ENCODE measurements at places on chromosomes 6 and 20.

- DNase-seq, result no peak
These were observed 161.0 kb upstream of the PRND start for GRCh38 chr20:4560667-4561066.

DNA sequence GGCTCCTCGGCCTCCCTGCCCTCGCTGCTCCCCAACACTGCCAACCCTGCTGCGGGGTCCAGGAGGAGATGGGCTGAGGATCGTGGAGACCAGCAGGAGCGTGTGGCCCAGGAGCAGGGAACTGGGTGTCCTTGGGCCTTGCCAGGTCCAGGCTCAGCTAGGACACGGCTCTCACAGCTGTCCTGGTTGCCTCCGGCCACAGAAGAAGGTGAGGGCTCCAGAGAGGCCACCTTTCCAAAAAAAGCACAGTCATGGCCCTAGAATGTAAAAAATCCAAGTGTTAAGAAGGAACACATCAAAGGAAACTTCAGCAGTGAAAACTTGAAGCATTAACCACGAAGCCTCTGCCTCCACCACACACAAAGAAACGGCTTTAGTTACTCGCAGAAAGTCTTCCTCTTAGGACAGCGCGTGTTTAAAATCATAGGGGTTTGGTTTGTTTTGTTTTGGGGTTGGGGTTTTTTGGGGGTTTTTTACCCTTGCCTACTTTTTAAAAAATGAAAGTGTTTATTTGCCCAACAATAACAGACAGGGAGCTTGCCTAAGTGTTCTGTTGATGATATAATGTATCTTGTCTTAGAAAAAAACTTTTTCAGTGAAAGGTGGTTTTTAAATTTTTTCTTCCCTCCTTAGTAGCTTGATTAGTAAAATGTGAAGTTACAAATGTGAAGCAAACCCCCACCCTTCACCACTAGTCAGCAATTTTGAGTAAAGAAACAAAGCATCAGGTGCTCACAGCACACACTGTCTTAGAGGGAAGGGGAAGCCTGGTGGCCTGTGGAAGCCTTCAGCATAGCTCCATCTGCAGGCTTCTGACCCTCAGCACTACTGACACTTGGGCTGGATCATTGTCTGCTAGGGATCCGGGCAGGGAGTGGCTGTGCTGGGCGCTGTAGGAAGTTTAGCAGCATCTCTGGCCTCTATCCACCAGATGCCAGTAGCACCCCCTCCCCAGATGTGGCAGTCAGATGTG lies 60.0 kb downstream of the PTPN1 start:
- no peak for DNase-seq

DNA sequence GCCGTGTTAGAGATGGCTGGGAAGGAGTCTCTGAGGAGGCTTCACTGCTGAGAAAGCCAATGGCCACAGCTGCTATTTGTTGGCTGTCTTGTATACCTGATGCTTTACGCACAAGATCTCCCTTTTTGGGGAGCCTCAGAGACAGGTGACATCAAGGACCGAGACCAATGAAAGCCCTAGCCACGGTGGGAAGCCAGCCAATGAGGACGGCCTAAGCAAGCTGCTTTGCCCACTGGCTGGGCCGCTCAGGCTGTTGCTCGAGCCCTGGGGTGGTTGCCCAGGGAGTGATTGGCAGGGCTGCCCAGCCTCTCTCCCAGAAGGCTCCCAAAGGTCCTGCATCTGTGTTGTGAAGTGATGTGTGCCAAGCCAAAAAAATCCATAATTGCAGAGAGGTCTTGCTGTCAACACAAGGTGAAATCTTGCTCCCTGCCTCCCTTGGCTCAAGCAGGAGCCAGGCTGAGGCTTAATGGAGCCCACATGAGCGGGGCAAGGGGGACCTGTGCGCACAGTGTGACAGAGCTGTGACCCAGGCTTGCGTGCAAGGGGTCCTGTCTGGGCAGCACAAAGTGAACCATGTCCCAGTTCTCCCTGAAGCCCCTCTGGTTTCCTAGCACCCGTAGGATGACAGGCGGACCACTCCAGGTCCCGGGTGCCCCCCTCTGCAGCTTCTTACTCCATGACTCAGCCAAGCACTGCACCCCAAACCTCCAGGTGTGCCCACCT lies 4.3 kb downstream of the MMP24OS start:
- DNase-seq, result no peak

DNA sequence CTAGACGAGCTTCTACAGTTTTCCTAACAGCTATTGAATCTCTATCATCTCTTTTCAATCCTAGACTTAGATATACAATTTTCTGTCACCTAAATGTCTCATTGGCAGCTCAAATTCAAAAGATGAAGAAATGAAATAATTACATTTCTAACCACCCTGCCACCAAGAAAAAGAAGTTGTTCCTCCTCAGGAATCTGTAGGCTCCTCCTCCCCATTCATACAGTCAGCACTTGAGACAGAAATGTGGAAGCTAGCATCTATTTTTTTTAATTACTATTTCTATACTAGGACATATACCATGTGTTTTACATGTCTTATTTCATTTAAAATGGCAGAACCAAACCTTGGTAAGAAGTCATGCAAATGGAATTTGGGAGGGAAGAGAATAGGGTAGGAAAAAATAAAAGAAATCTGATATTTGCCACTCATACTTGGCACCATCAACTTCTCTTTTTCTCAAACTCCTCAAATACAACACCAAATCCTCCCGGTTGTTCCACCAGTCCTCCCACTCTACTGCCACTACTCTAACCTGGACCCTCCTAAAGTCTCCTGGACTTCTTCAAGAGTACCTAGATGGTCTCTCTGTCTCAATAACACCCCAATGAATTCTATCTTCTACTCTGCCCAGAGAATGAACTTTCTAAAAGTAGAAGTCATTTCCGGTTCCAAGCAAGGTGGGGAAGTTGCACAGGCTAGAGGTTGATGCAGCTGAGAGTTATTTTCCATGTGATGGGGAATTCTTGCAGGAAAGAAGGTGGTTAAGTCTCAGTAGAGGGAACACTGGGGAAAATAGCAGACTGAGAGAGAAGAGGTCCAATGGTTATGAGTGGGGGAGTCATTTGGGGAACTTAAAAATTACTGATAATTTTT lies 54.1 kb downstream of the ATXN1 start:
- DNase-seq, result no peak

DNA sequence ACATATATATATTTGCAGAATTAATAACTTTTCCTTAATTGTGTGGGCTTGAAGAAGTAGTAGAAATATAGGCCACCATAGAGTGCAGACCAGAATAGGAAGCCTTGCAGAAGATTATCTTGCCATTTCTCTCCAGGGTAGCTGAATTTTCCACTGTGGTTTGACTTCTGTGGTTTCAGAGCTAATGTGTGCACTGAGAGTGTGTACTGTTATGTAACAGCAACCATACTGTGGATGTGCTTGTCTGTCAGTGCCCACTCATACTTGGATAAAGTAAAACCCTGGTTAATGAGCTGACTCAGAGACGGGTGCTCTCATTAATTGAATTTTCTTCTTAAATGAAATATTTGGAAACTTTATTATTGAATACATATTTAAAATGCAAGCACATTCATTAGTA lies 57.2 kb downstream of the CEP43 start:
- no peak for DNase-seq

- DNase-seq, result no peak
These were observed 48.1 kb upstream of the HLA-E start for GRCh38 chr6:30441171-30441570.

- DNase-seq, result no peak
These were observed 25.1 kb downstream of the DLGAP4 start for GRCh38 chr20:36331209-36331608.

DNA sequence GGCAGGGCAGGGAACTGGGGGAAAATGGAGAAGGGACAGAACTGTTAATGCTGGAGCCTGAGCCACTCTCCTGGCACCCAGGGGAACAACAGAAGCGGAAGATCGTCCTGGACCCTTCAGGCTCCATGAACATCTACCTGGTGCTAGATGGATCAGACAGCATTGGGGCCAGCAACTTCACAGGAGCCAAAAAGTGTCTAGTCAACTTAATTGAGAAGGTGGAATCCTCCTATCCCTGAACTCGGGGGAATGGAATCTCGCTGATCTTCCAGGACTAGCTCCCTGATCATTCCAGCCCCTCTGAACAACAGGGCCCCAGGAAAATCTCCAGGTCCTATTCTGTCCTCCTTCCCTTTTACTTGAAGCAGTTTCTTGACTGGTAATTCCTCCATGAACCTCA lies 2.0 kb downstream of the CFB start:
- DNase-seq, result no peak

DNA sequence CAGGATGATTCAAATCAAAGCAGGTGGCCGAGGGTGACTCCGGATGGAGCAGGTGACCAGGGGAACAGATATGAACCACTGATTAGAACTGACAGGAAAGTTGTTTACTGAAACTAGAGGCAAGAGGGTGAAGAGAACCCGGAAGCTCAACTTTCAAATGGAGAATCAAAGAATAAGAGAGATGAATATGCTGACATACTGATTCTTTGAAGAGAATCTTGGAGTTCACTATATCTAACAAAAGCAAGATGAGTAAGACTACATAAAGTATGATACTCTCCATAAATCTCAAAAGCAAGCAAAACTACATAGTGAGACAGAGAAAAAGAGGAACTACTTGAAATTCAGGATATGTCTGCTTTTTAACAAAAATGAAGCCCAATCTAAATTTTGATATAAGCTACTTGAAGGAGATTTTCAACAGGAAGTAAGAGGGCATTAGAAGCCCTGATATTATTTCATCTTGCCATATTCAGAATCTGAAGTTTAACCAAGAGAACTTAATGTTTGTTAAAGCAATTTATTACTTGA lies 4.0 kb upstream of the UBD start:
- no peak for DNase-seq

- no peak for DNase-seq
These were observed 338.2 kb downstream of the SOX4 start for GRCh38 chr6:21931641-21932335.

- no peak for DNase-seq
These were observed 15.4 kb upstream of the BTBD3 start for GRCh38 chr20:11902285-11902697.

DNA sequence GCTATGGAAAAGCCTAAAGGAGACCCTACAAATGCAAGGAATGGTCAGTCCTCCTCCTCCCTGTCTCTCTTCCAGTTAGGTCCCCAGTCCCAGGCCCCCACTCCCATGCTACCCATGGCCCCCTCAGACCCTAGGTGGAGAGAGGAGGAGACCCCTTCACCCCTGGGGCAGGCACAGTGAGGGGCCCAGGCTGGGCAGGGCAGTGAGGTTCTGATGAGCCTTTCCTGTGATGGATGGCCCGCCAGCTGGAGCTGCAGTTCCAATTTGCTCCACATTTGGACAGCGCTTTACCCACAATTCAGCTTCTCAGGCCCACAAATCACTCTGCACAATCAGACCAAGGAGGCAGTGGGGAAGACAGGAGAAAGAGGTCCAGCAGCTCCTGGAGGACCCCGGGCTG lies 37.3 kb upstream of the MLN start:
- no peak for DNase-seq

GRCh38 chr6:132814716-132815570 lies 574 bp downstream of the RPS12 start:
- DNase-seq, result peak; percentile 44

- DNase-seq, result no peak
These were observed 168.4 kb downstream of the EDN1 start for GRCh38 chr6:12458558-12458957.

GRCh38 chr6:131828951-131829350 lies 21.1 kb downstream of the ENPP1 start:
- no peak for DNase-seq

DNA sequence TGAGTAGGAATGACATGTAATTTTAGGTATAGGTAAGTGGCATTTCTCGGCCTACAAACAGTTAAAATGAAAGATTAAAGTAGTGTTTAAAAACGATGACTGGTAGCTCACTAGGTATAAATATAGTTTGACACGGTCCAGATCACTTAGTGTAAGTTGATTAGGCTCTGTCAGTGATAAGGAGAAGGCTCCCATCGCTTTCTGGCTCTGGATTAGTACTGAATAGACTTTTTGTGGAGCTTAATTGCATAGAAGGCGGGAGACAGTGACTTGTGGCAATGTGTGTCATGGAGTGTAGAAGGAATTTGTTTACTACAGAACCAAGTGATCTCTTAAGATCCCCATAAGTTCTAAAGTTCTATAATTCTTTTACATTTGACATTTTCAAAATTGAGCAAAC lies 6.7 kb downstream of the PYGB start:
- DNase-seq, result no peak

DNA sequence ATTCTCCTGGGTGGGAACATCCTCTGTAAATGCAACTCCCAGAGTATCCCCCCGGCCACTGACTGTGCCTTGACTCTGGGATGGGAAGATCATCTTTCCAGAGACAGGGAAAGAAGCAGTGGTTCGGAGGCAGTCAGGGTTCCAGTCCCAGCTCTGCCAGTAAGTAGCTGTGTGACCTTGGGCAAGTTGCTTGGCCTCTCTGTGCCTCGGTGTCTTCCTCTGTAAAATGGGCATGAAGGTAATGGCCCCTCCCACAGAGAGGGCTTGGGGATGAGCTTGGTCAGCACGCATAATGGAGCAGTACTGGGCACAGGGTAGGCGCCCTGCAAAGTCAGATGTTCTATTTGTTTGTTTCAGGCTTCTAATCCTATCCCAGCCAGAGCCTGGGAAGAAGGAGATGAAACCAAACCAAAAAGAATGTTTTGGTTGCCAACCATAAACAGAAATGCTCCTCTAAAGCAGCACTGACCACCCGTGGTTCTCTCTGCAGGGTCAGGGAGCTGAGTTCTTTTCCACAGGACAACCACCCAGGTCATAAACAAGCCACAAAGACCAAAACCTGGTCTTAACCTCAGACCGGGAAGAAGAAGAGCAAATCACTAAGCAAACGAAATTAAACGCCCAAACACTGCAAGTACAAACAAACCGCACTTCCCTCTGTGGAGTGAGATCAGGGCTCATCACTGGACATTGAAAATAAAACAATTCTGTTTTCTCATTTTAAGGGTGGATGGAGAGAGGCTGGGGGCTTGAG lies 381.0 kb upstream of the SULF2 start:
- DNase-seq, result no peak

DNA sequence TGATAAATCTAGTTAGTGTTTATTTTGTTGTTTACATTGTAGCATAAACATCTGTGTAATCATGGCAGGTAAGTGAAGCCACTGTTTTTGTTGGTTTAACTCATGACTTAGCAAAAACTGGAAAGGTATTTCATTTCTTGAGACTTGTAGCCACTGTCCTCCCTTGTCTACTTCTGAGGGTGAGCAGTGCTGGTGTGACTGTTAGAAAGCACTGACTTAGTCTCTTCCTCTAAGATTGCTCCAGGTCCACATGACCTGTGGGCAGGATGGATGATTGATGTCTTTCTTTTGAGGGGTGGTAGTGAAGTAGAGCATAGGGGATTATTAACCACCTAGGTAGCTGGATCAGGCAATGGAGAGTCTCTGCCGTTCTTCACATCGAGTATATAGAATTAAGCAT lies 203.8 kb downstream of the ARID1B start:
- DNase-seq, result no peak

GRCh38 chr6:137751768-137752560 lies 115.1 kb upstream of the TNFAIP3 start:
- no peak for DNase-seq

DNA sequence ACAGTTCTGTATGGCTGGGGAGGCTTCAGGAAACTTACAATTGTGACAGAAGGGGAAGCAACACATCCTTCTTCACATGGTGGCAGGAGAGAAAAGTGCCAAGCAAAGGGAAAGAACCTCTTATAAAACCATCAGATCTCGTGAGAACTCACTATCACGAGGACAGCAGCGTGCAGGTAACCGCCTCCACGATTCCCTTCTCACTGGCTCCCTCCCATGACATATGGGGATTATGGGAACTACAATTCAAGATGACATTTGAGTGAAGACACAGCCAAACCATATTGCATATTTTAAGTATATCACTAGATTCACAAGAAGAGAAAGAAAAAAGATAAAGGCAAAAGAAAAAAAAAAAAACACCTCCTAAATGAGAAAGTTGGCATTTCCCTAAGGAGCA lies 431.9 kb upstream of the RGS17 start:
- no peak for DNase-seq
